ENCODE measurements at places on chromosomes 11 and 22. TPM values are rescaled to one million over a fixed set of nuclear protein-coding genes. Genes with fewer than 3 reads are reported as not detected.

The INSC gene
- total RNA-seq, result 0.18 TPM

The CASP4 gene
- total RNA-seq, result 138 TPM

The NTM gene
- total RNA-seq, result not detected

The MICAL2 gene
- total RNA-seq, result 135 TPM

The TIGD3 gene
- total RNA-seq, result 0.88 TPM

The IFTAP gene
- total RNA-seq, result 0.75 TPM

The ANKRD42 gene
- total RNA-seq, result 1.7 TPM

DNA sequence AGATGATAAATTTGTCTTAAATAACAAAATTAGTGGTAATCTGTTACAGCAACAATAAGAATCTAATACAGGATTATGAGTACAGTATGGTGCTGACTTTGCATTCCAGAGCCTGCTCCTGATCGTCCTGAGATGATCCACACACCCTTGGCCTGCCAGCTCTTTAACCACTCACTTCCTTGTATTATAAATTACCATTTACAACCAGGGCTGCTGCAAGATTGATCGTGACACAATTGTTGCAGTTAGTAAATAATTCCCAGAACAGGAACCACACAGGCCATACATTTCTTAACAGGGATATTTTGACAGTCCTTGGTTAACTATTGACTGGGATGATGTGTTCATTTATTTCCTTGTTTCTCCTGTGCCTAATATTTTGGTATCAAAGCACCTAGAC is 3.8 kb upstream of the CBLIF start:
- H3K27ac ChIP-seq, result no peak overlapping the region
- peaks cover 2% of the 10 kb centered on the region for H3K4me1 ChIP-seq
- H3K36me3 ChIP-seq, result no peaks in the 10 kb centered on the region
- DNase-seq, result no peak
- peaks cover 3% of the 10 kb centered on the region for H3K27me3 ChIP-seq

DNA sequence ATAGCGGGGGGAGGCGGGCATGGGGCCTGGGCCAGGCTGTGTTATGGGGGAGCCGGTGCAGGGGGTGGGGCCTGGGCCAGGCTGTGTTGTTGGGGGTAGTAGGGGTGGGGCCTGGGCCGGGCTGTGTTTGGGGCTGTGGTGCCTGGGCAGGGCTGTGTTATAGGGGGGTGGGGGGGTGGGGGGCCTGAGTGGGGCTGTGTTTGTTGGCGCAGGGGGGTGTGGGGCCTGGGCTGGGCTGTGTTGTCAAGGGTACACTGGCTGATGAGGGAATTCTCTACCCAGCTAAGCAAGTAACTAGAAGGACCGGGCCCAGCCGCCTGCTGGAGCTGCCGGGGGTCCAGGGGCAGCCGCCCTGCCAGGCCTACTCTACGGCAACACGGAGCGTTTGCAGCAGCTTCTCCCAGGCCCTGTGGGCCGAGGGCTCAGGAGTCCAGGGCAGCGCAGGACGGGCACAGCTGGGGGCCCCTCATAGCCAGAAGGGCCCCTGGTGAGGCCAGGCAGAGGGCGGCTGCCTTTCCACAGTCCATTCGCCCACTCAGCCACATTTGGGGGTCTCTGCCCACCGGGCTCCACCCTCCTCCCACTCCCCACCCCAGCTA is 10.1 kb upstream of the PIM3 start:
- no peak for DNase-seq
- peaks cover 12% of the 10 kb centered on the region for H3K4me1 ChIP-seq
- no peak overlapping the region for H3K4me3 ChIP-seq
- no peak overlapping the region for H3K27ac ChIP-seq
- no peaks in the 10 kb centered on the region for H3K27me3 ChIP-seq
- H3K36me3 ChIP-seq, result no peaks in the 10 kb centered on the region

DNA sequence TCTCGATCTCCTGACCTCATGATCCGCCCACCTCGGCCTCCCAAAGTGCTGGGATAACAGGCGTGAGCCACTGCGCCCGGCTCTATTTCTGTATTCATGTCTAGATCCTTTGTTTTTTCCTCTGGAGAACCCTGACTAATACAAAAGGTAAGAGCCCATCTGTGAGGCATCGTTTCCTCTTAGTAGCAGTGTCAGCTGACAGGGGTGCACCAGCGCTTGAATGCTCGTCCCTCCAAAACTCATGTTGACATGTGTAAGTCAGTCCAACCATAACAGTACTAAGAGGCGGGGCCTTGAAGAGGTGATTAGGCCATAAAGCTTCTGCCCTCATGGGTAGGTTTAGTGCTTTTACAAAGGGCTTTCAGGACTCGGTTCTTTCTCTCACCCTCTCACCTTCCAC is 470.1 kb upstream of the B3GAT1 start:
- H3K27me3 ChIP-seq, result peaks cover 10% of the 10 kb centered on the region
- no peak overlapping the region for H3K27ac ChIP-seq
- no peaks in the 10 kb centered on the region for H3K4me1 ChIP-seq
- no peak for DNase-seq

DNA sequence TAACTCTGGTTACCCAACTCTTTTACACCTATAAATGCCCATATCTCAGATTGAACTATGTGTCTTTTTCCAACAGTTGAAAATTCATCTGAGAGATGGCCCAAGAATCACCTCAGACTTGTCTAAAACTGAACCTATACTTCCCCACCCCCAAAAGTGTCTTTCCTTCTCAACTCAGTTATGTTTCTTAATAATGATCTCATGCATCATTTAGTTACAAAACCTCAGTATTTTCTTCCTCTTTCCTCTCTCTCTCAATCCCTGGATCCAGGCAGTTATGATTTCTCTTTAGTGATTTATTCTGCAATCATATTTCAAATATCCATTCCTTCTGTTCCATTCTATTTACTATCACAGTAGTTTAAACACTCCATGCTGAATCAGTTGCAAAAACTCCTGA is 32.3 kb upstream of the ADSL start:
- no peak for DNase-seq
- no peak overlapping the region for H3K27ac ChIP-seq
- H3K36me3 ChIP-seq, result peaks cover 86% of the 10 kb centered on the region
- no peaks in the 10 kb centered on the region for H3K27me3 ChIP-seq

DNA sequence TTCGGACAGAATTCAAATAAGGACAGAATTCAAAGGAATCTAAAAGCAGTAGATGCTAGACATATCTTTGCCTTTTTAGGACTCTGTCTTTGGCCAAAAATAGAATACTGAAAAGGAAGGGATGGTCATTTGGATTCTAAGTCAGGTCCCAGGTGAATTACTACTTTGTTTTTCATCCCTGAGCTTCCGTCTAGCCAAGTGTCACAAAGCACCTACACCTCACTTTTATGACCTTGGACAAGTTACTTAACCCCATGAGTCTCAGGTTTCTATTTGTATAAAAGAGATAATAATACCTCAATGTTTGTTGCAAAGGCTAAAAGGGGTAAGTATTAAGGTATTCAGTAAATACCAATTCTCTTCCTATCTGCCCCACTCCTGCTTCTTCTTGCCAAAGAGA is 7.3 kb downstream of the KIF18A start:
- DNase-seq, result no peak
- H3K27ac ChIP-seq, result no peak overlapping the region
- H3K4me1 ChIP-seq, result peaks cover 30% of the 10 kb centered on the region
- no peaks in the 10 kb centered on the region for H3K27me3 ChIP-seq
- H3K36me3 ChIP-seq, result peaks cover 37% of the 10 kb centered on the region

- H3K27me3 ChIP-seq, result no peaks in the 10 kb centered on the region
- peaks cover 86% of the 10 kb centered on the region for H3K4me1 ChIP-seq
- peaks cover 91% of the 10 kb centered on the region for H3K36me3 ChIP-seq
- peak overlapping the region; percentile 62 for H3K4me3 ChIP-seq
- H3K27ac ChIP-seq, result peak overlapping the region; percentile 91
Observed at GRCh38 chr22:37300551-37301017, 18.3 kb downstream of the CYTH4 start.

DNA sequence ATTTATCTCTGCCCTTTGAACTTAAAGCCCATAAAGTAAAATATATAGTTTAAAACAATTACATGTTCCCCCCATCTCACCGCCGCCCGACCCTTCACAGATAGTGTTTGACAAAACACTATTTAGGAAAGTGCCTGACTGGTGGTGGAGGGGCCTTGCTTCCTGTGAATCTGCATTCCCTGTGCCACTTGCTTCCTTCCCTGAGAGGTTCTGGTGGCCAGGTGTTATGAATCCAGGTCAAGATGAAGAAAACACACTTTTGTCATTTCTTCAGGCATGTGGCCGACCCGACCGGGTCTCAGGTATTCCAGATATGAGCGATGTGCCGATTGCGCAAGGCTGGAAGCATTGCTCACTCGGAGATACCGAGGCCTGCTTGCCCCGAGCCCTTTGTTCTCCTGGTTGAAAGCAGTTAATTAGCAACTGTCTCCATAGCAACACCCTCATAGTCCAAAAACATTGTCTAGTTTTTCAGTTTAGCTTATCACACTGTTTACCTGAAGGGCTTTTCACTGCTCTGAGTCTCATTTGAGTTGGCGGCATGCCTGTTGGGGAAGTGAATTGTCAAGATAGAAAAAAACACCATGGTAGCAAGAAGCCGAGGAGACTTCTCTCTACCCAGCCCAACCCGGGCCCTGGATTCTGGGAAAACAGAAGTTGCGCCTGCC is 128.3 kb downstream of the TEAD1 start:
- H3K36me3 ChIP-seq, result no peaks in the 10 kb centered on the region
- peaks cover 59% of the 10 kb centered on the region for H3K27me3 ChIP-seq
- no peak overlapping the region for H3K27ac ChIP-seq
- H3K4me1 ChIP-seq, result peaks cover 4% of the 10 kb centered on the region
- no peak for DNase-seq

GRCh38 chr11:65546217-65546958 is 11.8 kb downstream of the LTBP3 start:
- H3K27ac ChIP-seq, result peak overlapping the region; percentile 82
- peaks cover 30% of the 10 kb centered on the region for H3K36me3 ChIP-seq
- peak overlapping the region; percentile 73 for H3K4me3 ChIP-seq
- no peaks in the 10 kb centered on the region for H3K27me3 ChIP-seq

DNA sequence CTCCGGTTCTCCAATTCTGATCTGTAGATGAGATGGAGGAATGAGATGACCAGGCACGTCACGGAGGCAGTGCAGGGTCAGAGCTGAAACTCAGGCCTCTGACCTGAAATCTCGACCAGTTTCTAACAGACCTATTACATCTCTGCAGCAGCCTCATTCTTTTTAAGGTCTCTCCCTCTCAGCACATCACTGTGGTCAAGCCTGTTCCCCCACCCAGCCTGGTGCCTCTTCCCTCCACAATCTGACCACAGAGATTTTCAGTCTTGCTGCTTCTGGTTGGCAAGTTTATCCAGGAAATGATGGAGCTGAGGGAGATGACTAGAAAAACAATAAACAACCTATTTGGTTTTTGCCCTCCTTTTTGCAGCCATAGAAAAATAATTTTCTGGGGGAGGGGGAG is 9.5 kb downstream of the GRAMD1B start:
- peak overlapping the region; percentile 58 for H3K4me3 ChIP-seq
- H3K27me3 ChIP-seq, result no peaks in the 10 kb centered on the region
- peaks cover 87% of the 10 kb centered on the region for H3K36me3 ChIP-seq
- H3K4me1 ChIP-seq, result peaks cover 92% of the 10 kb centered on the region
- peak; percentile 46 for DNase-seq

- no peaks in the 10 kb centered on the region for H3K36me3 ChIP-seq
- H3K4me3 ChIP-seq, result no peak overlapping the region
- H3K27ac ChIP-seq, result no peak overlapping the region
- peaks cover 12% of the 10 kb centered on the region for H3K27me3 ChIP-seq
Observed at GRCh38 chr11:72625691-72626413, 48.4 kb downstream of the PDE2A start.

DNA sequence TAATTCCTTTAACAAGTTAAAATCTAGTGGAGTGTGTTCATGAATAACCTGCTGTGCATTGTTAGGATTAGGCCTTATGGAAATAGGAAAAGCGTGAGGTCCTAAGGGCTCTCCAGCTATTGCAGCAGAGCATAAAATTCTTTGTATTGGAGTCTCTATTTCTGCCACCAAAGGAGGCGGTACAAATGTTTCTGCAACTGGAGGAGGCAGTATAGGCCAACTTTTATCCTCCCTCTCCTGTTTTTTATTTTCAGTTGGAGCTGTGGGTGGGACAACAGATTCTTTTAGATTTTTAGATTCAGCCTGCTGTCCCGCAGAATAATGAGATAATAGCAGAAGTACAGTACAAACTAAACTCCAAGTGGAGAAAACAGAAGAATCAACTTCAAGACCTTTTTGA is 26.2 kb downstream of the OR10A6 start:
- H3K4me1 ChIP-seq, result no peaks in the 10 kb centered on the region
- H3K27ac ChIP-seq, result no peak overlapping the region
- DNase-seq, result no peak
- H3K4me3 ChIP-seq, result no peak overlapping the region
- peaks cover 12% of the 10 kb centered on the region for H3K27me3 ChIP-seq

DNA sequence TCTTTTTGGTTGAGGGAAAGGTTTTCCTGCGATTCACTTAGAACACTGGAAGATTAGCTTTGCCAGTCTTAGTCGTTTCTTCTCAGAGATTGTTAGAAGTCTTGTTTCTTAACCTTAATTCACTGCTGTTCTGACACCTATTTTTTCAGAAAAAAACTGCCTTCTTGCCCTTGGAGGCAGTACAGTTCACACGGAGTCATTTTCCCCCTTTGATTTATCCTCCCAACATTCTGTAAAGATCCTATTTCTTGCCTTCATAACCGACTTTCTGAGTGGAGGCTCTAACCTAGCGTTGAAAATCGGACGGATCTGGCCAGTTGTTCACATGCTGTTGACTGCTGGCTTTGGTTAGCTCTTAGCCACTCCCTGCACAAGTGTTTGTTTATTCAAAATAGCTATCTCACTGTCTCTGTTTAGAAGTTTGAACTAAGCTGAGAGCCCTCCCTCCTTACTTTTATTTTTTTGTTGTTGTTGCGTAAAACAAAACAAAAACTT is 737 bp downstream of the BCL2L13 start:
- DNase-seq, result peak; percentile 30
- no peaks in the 10 kb centered on the region for H3K27me3 ChIP-seq
- H3K27ac ChIP-seq, result peak overlapping the region; percentile 95
- H3K36me3 ChIP-seq, result peaks cover 14% of the 10 kb centered on the region
- peak overlapping the region; percentile 92 for H3K4me3 ChIP-seq
- peaks cover 39% of the 10 kb centered on the region for H3K4me1 ChIP-seq

DNA sequence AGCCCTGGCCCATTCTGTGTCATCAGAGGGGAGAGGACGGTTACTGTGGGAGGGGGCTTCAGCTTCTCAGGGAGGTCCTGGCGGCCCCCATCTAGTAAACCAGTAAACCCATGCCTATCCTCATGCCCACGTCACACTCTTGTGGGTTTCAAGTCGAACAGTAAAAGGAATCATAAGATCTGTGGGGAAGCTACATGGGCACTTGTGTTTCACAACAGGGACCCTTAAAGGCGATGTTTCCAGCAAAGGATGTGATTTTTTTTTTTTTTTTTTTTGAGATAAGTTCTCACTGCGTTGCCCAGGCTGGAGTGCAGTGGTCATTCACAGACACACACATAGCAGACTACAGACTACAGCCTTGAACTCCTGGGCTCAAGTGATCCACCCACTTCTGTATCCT is 9.2 kb upstream of the PARVG start:
- H3K4me3 ChIP-seq, result no peak overlapping the region
- no peaks in the 10 kb centered on the region for H3K4me1 ChIP-seq
- H3K36me3 ChIP-seq, result no peaks in the 10 kb centered on the region
- no peaks in the 10 kb centered on the region for H3K27me3 ChIP-seq
- no peak for DNase-seq
